ENCODE measurements at places on chromosomes 3 and 15.

DNA sequence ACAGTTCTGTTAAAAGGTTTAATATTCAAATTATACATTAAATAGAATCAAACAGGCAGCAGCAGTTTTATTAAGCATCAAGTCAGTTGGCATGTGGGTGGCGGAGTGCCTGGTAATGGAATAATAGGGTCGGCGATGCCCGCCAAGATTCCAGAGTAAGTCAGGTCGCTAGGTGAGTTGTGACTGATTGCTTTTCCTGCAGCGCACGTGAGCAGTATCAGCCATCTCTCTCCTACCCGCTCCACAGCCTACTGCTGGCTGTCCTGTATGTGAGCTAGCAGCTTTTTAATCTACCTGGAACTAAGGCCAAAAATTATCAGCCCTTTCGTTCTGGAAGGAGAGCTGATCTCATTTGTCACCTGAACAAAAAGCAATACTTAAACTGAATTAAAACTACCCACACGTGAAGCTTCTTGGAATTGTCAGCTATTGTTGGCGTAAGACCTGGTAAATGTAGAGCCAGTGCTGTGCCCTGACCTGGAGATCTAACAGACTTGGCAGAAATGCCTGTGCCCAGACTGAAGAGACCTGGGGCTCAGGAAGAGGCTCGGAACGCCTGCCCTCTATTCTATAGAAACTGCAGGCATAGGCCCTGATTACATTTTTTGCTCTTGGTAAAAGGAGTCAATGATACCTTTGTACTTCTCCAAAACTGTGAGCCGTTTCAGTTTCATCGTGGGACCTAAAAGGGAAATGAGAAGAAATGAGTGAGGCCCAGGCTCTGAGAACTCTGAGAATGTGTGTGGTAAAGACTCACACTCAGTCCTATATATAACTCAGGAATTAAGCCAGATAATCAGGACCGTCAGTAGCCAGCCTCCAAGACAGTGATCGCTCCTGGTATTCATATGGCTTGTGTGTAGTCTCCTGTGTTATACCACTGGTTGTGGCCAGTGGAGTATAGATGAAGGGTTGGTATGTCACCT, 21.9 kb downstream of the IDH3A start:
- DNase-seq: no peak

DNA sequence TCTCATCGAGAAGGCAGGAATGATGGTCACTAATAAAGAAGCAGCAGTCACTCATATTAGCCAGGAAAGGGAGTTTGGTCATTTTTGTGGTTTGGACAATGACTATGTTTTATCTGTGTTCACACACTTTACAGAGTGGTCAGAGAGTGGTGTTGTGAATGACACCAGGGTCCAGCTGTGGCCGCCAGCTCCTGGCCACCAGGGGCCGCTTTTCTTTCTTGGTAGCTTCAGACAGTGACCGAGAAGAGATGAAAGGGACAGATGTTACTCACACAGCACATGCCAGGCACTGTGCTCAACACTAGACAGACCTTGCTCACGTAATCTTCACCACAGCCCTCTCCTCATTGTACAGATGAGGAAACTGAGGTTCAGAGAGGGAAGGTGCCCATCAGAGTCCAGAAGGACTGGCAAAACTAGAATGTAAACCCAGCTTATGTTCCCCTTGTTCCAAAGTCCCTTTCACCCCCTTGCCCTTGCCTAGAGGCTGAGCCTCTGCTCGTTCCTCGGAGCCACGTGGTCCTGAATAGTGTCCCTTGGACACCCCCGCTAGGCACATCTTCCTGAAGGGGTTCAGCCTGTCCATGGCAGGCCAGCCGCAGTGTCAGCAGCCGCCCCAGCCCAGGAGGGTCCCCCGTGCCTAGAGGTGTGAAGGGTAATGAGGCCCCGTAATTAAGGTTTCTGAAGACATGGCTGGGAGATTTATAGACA, 55.6 kb downstream of the CYP11A1 start:
- DNase-seq: peak; percentile 65

GRCh38 chr15:98905963-98906711, 101.5 kb downstream of the PGPEP1L start:
- no peak for DNase-seq

DNA sequence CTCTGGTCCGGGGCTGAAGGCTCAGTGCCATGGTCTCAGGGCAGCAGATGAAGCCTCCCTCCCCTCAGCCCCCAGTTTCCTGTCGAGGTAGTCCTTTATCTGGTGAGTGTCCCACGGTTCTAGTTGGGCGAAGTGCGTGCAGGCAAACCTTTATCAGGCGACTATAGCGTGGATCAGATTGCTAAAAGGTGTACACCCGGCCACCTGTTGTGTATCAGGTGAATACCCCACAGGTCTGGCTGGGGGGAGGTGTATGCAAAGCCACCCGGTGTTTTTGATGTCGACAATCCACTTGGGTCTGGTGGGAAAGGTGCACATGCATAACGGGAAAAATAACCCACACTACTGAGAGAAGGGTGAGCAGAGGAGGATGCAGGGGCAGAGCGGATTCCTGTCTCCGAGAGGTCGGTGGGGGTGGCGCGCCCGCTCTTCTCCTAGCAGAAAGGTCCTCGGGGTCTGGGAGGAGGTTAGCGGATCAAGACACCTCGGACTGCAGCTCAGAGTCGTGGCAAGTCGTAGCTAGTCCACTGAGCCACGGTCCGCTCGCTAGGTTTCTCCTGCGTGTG, 507 bp downstream of the SLC12A6 start:
- DNase-seq: no peak

GRCh38 chr15:35393398-35393797, 152.6 kb downstream of the DPH6 start:
- DNase-seq: no peak

- no peak for DNase-seq
Observed at GRCh38 chr3:99958222-99958912, 140.7 kb downstream of the CMSS1 start.

DNA sequence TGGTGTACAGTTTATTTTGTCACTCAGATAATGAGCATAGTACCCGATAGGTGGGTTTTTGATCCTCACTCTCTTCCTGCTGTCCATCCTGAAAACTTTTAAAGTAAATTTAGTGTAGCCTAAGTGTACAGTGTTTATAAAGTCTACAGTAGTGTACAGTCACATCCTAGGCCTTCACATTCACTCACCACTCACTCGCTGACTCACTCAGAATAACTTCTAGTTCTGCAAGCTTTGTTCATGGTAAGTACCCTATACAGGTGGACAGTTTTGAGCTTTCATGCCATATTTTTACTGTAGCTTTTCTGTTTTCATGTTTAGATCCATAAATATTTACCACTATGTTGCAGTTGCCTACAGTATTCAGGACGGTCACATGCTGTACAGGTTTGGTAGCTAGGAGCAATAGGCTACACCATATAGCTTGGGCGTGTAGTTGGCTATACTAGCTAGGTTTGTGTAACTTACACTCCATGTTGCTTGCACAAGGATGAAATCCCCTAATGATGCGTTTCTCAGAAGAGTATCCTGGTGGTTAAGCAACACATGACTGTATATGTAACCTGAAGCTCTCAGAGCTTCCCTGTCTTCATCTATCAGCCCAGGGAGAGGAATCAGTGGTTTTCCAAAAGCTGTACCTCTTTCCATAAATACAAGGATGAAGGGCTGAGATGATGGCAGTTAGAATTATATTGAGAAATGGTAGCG, 87.6 kb upstream of the SLC25A26 start:
- no peak for DNase-seq

GRCh38 chr3:120604784-120605183, 8.6 kb downstream of the NDUFB4 start:
- DNase-seq: no peak

DNA sequence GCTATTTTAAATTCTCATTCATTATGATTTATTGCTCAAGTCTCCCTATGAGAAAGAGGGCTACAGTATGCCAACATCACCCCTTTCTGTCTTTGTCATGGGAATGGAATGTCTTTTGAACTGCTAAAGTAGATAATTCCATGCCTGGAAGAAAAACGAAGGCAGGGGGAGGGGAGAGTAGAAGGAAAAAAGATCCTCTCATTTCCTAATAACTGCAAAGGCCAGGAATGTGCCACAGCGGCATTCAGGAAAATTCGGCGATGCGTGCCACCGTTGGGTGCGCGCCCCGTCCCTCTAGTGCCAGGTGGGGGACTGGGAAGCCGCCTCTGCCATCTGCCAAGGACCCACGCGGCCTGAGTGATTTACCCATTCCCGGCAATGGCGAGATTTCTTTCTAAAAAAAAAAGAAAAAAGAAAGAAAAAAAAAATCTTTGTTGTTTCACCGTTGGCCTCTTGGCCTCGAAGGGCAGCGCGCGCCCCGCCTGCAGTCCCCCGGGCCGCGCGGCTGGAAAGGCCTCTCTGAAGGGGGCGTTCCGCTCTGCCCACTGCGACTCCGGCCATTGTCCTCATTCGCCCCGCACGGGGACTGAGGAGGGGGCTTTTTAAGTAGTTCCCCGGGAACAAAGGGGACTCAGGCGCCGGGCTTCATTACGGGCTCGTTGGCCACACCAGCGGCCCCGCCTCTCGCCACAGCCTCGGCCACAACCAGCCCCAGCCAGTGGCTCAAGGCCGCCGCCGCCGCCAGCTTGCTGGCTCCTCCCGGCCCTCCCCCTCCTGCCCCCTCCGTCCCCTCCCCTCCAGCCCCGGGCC, 54.5 kb downstream of the CPN2 start:
- peak; percentile 89 for DNase-seq

- DNase-seq: no peak
Observed at GRCh38 chr15:52234596-52235541, 43.7 kb upstream of the GNB5 start.

DNA sequence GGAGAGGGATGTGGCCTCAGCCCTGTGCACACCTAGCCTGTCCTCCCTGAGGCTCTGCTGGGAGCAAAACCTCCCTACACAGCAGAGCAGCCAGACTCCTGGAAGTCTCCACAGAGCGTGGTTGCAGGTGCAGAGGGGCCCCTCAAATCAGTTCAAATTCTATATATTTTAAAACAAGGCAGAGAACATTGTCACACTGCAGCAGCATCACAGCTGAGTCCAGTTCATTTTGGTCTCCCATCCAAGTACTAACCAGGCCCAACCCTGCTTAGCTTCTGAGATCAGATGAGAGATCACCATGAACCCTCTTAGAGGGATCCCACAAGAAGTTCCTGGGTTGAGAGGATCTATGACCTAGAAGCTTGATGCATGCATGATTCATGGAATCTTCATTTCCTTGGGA, 331.0 kb upstream of the RGMA start:
- no peak for DNase-seq

DNA sequence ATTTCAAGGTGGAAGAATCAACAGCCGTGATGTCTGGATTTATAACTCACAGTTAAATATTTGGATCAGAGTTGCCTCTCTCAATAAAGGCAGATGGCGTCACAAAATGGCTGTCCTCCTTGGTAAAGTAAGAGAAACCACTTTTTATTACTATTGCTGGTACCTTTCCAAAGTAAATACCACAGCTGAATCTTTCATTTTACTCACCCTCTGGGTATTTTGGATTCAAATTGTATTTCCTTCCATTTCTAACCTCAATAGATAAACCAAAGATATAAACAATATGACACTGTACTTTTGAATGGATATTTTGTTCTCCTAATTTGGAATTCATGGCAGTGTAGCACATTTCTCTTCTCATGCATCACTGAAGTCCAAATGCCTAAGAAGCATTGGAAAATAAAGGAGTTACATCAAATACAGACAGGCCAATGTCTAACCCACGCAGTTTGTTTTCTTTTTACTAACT, 29.5 kb downstream of the KLHL24 start:
- DNase-seq: no peak

- DNase-seq: no peak
Observed at GRCh38 chr15:55518641-55519040, 10.6 kb upstream of the DNAAF4 start.

- no peak for DNase-seq
Observed at GRCh38 chr3:128439226-128439625, 27.5 kb downstream of the DNAJB8 start.

DNA sequence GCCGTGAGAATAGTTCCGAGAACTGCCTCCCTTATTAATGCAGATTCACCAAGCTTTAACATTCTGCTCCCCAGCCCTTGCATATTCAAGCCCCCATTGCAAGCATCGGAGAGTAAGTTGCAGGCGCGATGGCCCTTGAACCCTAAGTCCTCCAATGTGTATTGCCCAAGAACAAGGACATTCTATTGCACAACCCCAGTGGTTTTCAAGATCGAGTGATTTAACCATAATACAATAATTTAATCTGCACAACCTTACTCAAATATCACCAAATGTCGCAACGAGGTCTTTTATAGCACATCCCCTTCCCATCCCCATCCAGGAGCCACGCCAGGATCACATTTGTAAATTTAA, 21.7 kb upstream of the PLXND1 start:
- DNase-seq: no peak

DNA sequence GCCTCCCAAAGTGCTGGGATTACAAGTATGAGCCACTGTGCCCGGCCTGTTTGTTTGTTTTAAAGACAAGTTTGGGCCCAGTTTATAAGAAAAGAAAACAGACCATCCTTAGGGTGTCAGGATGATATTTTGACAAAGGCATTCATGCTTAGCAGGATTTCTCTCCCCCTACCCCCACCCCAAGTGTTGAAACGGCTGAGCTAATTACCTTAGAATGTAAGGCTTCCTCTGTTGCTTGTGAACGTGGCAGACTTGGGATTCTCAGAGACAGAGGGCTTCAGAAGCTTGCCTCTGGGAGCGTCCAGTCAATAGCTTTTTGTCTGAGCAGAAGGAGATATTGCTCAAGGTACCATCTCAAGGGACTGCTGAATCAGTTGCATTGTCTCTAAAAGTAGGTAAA, 24.0 kb downstream of the FLNB start:
- no peak for DNase-seq

GRCh38 chr15:61169275-61169903, 59.7 kb downstream of the RORA start:
- DNase-seq: no peak

DNA sequence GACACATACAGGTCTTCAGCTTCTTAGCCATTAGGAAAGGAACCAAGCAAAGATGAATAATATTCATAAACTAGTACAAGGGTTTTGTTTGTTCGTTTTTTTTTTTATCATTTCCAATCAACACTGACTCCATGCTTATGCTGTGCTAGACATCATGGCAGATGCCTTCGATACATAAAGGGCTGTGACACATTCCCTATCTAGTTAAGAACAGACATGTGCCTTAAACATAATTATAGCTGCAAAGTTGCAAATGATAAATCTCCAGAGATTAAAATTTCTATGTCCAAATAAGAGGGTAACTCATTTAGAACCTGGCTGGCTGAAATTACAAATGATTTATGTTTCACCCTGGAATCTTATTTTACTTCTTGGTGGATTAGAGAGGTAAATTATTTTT, 386.4 kb downstream of the LSAMP start:
- DNase-seq: no peak

- DNase-seq: no peak
Observed at GRCh38 chr3:31661286-31661685, 128.6 kb downstream of the STT3B start.

DNA sequence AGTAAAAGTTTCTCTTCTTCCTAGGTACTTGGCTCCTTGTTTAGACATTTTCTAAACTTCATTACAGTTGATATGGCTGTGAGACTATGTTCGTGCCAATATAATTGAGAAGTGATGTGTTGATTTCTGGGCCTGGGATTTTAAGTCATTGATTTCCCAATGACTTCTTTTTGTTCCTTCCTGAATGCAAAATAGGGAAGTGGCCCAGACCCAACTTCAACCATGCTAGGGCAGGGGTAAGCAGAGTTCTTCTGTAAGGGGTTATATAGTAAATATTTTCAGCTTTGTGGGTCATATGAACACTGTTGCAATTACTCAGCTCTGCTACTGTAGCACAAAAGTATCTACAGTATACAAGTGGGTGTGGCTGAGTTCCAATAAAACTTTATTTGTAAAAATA, 320.1 kb upstream of the WNT5A start:
- DNase-seq: no peak
